ENCODE measurements at places on chromosomes 16 and 17.

GRCh38 chr16:66508914-66509496 is 40.9 kb downstream of the TK2 start:
- DNase-seq = no peak

DNA sequence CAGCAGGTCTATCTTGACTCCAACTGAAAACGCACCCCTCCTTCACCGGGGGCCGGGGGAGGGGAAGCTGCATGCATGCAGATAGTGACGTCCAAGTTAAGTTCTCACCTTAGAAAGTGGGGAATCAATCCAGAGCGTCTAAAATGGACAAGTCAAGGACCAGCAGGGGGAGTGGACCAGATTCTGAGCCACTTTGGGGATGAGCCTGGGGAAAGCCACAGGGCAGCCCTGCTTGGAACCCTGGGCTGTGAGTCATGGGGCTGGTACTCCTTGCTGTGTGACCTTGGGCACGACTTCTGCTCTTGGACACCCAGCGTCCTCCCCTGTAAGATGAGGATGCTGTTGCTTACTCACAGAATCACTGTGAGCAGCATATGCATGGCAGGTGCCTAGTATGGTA is 9.1 kb downstream of the TNFRSF13B start:
- DNase-seq = no peak

DNA sequence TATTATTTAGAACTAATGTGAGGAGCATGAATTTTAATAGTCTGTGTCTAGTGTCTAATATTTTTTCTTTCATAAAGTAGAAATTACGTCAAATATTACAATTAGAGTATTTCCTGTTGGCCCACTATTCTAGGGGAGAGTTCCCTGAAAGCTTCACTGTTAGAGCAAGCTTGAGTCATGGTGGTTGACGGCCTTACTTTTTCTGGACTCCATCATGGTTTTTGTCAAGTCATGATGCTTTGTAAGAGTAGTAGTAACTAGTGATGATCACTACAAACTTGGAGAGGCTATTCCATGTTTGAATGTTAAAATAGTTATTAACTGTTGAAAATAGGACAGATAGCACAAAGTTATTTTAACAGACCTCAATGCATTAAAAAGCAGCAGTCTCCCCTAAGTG is 1.7 kb downstream of the PSMD11 start:
- DNase-seq = no peak

DNA sequence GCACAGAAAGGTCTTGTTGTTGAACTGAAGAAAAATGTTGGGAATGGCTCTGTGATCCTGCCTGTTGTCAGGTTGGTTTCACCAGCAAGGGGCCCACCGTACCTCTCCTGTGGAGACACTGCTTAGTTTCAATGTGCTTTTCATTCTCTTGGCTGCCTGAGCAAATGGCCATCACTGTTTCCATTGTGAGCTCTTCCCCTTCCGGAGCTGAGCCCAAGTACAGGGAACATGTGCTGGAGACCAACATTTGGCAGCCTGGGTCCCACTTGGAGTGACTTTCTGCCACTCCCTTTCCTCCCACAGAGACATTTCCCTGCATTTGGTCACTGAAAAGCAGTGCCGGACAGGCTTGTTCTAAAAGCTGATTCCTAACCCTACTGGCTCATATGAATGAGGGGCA is 23.1 kb downstream of the GABARAPL2 start:
- DNase-seq = no peak

GRCh38 chr16:87092958-87093357 is 224.2 kb downstream of the C16orf95 start:
- no peak for DNase-seq

GRCh38 chr16:9090101-9090959 is 1.1 kb upstream of the HAPSTR1 start:
- DNase-seq = no peak

DNA sequence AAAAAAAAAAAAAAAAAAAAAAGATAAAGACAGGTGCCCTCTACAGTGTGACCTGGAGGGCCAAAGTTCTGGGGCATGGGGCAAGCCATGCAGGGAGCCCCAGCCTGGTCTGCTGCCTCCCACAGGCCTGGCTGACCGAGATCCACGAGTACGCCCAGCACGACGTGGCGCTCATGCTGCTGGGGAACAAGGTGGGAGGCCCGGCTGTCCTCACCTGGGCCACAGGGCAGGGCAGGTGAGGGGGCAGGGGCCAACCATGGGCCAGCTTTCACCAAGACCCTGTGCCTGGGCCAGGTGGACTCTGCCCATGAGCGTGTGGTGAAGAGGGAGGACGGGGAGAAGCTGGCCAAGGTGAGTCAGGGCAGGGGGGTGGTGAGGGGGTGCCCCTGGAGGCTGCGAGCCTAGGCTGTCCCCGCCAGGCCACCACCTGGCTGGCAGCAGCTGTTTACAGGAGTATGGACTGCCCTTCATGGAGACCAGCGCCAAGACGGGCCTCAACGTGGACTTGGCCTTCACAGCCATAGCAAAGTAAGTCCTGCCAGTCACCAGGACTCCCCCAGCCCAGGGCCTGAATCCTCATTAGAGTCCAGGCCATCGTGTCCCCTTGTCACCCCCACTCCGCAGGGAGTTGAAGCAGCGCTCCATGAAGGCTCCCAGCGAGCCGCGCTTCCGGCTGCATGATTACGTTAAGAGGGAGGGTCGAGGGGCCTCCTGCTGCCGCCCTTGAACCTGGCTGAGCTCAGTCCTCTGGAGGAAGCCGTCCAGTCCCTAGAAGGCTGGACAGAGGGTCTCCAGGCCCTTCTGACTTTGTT is 2.7 kb upstream of the TRAF7 start:
- no peak for DNase-seq

DNA sequence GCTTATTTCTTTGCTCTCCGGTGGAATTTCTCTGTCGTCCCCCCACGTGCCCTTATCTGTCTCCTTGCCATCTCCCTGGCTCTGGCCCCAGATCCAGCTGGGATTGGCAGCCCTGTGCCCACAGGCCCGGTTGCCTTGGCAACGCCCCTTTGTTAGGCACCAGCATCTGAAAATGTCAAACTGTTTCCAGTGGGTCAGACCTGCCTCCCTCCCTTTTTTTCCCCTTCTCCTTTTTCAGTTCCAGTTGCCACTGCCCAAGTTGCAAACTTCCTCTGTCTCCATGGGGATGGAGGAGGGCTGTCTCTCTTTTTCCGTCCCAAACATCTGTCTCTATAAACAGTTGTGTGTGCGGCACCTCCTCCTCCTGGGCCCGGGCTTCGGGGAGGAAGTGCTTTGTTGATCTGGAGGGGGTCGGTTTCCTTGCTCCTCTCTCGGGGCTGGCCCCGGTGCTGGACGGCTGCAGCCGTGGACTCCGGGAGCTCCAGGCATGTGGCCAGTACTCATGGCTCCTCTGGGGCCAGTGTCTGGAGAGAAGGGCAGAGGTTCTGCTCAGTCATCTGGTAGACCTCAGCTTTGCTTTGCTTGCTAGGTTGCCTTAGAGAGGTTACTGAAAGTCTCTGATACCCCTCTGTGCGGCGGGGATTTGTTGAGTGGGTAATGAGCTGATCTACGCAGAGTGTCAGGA is 35.3 kb downstream of the SOCS3 start:
- no peak for DNase-seq

- DNase-seq = no peak
These were observed 203.0 kb upstream of the DYNLRB2 start for GRCh38 chr16:80337786-80338185.

- no peak for DNase-seq
These were observed 13.6 kb downstream of the C16orf86 start for GRCh38 chr16:67679935-67680897.

- DNase-seq = no peak
These were observed 17.7 kb downstream of the KSR1 start for GRCh38 chr17:27473748-27474609.

DNA sequence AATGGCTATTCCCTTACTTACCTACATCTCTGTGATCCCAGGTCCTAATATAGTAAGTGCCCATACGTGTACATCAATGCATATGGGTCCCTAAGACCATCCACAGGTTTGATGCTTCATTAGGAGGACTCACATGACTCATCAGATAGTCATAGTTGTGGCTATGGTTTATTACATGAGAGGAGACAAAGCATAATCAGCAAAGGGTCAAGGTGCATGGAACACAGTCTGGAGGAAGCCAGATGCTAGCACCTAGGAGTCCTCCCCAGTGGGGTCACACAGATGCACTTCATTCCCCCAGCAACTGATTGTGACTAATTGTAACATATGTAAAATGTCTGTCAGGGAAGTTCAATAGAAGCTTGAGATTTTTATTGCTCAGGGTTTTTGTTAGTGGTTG is 42.8 kb downstream of the PHKB start:
- DNase-seq = no peak

DNA sequence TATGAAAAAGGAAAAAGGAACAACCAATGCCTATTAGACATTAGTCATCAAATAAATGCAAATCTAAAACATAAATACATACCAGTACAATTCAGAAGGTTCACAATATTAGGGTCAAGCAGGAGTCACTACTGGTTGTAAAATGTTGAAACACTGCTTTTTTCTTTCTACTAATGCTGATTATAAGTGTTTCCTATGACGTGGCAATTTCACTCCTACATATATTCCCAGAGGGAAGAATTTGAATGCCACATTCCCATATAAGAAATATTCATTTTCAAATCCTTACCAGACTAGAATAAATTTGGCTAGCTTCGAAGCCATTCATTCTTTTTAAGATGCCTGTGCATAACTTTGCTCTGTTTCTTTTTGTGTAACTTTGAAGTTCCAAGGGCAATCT is 2.6 kb upstream of the KRTAP9-2 start:
- no peak for DNase-seq

DNA sequence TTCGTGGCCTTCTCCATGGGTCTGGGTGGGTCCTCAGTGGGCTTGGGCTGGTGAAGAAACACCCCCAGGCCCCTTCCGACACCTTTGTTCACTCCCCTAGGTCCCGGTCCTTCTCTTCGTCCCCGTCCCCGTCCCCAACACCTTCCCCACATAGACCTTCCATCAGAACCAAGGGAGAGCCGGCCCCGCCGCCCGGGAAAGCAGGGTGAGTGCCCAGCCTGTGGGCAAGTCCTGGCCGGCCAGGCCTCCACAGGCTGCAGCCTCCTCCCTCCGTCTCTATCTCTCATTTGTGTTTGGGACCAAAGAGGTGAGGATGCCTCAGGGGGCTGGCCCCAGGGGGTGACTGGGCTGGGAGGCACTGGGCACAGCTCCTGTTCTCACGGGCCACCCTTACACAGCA is 14.5 kb upstream of the IL17C start:
- no peak for DNase-seq

DNA sequence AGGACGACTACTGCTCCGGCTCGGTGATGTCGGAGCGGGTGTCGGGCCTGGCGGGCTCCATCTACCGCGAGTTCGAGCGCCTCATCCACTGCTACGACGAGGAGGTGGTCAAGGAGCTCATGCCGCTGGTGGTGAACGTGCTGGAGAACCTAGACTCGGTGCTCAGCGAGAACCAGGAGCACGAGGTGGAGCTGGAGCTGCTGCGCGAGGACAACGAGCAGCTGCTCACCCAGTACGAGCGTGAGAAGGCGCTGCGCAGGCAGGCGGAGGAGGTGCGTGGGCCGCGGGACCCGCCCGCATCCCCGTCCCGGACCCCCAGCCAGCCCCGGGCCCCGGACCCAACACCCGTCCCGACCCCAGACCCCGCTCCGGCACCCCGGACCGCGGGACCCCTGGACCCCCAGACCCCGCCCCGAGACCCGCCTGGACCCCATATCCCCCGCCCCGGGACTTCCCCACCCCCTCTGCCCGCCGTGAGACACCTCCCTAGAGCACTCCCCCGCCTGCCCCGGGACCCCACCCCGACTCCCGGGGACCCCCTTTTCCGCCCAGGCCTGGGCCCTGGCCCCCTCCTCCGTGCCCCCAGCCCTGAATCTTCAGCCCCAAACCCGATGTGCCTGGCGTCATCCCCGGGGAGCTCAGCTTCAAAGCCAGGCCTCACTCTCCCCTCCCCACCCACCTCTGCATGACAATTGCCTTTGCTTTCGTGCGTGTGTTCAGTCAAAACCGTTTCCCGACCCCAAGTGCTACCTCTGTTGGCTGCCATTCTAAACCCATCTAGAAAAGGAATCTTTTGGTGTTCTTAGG is 594 bp downstream of the MAPK8IP3 start:
- DNase-seq = no peak

DNA sequence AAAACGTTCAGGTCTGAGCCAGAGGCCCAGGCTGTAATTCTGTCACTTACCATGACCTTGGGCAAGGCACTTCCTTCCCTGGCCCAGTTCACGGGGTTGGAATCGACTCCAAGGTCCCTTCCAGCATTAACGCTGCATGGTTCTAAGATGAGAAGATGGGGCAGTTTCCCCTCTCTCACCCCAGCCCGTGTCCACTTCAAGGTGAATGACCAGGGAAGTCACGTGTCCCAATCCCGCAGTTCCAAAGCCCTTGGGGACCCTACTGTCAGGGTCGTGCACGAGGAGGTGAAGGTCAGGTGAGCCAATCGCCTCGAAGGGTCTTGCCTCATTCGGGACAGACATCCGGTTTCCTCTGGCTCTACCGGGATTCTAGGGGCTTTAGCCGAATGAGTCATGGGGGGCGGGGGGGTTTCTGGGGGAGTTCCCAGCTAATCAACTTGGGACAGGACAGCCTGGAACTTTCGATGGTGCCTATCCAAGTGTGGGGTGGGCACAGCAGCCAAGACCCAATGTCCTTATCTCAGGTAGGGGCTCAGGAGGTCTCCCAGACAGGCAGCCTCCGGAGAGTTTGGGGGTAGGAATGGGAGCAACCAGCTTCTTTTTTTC is 762 bp upstream of the CSF3 start:
- DNase-seq = no peak

GRCh38 chr16:85144026-85144915 is 32.0 kb upstream of the CIBAR2 start:
- DNase-seq = no peak

GRCh38 chr16:28865722-28866453 is 2.2 kb downstream of the SH2B1 start:
- DNase-seq = no peak

DNA sequence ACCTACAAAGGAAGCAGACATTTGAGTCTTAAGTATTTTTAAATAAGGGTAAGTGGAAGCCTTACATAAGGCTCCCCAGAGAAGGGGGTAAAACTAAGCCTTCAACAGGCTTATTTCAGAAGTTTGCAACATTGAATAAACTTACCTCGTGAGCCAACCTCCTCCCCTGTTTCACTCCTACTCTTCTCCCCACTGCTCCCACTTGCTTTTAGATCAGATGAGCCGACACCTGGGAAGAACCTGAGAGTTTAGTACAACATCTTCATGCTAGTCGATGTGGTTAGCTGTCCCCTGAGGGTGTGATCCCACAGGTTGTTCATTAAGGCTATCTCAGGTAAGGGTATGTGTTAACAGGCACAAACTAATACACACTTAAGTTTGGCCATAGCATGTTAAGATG is 13.8 kb downstream of the ZP2 start:
- no peak for DNase-seq

- DNase-seq = no peak
These were observed 44.1 kb upstream of the CBFA2T3 start for GRCh38 chr16:89020925-89021595.
